Activated T-helper 2 cell treated with anti-CD3 and anti-CD28 coated beads, Interferon-gamma antibody, Interleukin-2, Interleukin-4, amounts not matched to agents 10 μg/mL and 5 μg/mL and 100 μg/mL, durations not matched to agents 14 hours and 24 hours and 36 hours (primary cell): ENCODE measurements at places on chromosomes 6 and 20.

- DNase-seq = no peak
- peaks cover 83% of the 10 kb centered on the region for H3K4me1 ChIP-seq
- H3K36me3 ChIP-seq = no peaks in the 10 kb centered on the region
- H3K27ac ChIP-seq = peak overlapping the region; percentile 15
- peaks cover 23% of the 10 kb centered on the region for H3K27me3 ChIP-seq
Measured at GRCh38 chr6:157758516-157759023, 64.5 kb upstream of the SNX9 start.

- DNase-seq = no peak
- H3K4me3 ChIP-seq = no peak overlapping the region
- no peaks in the 10 kb centered on the region for H3K27me3 ChIP-seq
- peaks cover 16% of the 10 kb centered on the region for H3K4me1 ChIP-seq
Measured at GRCh38 chr6:52566853-52567279, 10.0 kb downstream of the TRAM2 start.

- H3K27me3 ChIP-seq = no peaks in the 10 kb centered on the region
- H3K36me3 ChIP-seq = no peaks in the 10 kb centered on the region
- no peaks in the 10 kb centered on the region for H3K4me1 ChIP-seq
- H3K4me3 ChIP-seq = no peak overlapping the region
- H3K27ac ChIP-seq = no peak overlapping the region
Measured at GRCh38 chr20:19348582-19348981, 136.1 kb downstream of the SLC24A3 start.

GRCh38 chr6:2285510-2285909, 40.1 kb upstream of the GMDS start:
- H3K27ac ChIP-seq = no peak overlapping the region
- H3K4me1 ChIP-seq = no peaks in the 10 kb centered on the region
- H3K4me3 ChIP-seq = no peak overlapping the region
- no peak for DNase-seq
- no peaks in the 10 kb centered on the region for H3K27me3 ChIP-seq
- peaks cover 21% of the 10 kb centered on the region for H3K36me3 ChIP-seq

GRCh38 chr6:137769797-137770362, 97.2 kb upstream of the TNFAIP3 start:
- no peak overlapping the region for H3K4me3 ChIP-seq
- DNase-seq = no peak
- H3K4me1 ChIP-seq = peaks cover 26% of the 10 kb centered on the region
- peaks cover 7% of the 10 kb centered on the region for H3K36me3 ChIP-seq

- DNase-seq = no peak
- no peaks in the 10 kb centered on the region for H3K27me3 ChIP-seq
- peaks cover 37% of the 10 kb centered on the region for H3K4me1 ChIP-seq
- H3K36me3 ChIP-seq = peaks cover 63% of the 10 kb centered on the region
- H3K4me3 ChIP-seq = no peak overlapping the region
Measured at GRCh38 chr6:36539814-36540568, 7.3 kb downstream of the STK38 start.

DNA sequence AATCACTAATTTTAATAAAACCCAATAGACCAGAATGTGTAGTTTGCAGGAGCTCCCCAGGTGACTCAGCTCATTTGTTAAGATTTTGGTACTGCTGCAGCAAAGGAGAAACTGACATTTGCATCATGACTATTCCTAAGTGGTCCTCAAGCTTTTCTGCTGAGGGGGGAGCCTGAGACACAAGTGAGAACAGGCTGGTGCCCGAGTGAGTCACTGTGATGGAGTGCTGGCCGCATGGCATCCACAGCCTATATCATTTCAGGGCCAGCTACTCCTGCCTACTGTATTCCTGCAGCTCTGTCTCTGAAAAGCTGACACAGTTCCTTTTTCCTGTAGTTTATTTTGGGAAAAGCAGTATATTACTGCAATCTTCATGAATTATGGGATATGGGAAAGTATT, 113.7 kb upstream of the ENPP5 start:
- H3K36me3 ChIP-seq = no peaks in the 10 kb centered on the region
- peaks cover 22% of the 10 kb centered on the region for H3K27me3 ChIP-seq
- H3K27ac ChIP-seq = no peak overlapping the region
- peaks cover 5% of the 10 kb centered on the region for H3K4me1 ChIP-seq
- H3K4me3 ChIP-seq = no peak overlapping the region
- no peak for DNase-seq

DNA sequence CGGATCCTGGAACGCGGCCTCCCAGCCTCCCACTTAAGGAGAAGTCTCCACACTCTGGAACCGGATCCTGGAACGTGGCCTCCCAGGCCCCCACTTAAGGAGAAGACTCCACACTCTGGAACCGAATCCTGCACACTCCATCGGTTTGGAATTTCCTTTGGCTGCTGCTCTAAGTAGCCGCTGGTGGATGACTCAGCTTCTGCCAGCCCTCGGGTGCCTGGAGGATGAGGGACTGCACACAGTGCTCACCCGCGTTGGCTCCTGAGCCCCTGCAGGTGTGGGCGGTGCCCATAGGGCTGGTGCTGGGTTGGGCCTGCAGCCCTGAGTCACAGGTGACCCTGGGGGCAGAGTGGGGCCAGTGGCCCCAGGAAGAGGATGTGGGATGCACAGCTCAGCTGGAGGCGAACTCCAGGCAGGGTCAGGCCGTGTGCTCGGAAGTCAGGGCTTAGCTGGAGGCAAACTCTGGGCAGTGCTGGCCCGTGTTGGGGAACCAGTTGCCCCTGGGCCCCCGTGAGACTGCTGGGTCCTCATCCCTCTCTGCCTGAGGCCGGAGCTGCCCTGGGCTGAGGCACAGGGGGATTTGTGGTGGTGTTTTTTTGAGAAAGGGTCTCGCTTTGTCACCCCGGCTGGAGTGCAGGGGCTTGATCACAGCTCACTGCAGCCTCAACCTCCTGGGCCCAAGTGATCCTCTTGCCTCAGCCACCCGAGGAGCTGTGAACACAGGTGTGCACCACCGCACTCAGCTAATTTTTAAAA, 13.9 kb upstream of the TNFRSF6B start:
- DNase-seq = no peak
- peaks cover 4% of the 10 kb centered on the region for H3K36me3 ChIP-seq
- no peak overlapping the region for H3K27ac ChIP-seq
- no peak overlapping the region for H3K4me3 ChIP-seq

DNA sequence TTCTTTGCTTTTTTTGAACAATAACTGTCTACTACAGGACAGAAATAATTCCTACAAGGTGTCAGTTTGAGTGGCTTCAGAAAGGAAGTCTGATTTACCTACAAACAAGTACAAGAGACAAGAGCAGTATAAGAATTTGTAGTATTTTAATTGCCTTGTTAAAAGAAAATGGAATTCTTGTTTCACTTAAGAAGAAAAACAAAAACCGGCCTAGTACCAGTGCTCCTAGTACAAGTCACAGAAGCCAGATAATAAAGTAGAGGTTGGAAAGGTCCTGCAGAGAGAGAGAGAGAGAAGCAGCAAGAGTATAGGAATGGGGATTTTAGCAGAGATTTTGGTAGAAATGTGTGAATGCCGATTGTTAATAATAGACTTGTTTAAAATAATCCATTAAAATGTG, 6.4 kb downstream of the TAB2 start:
- H3K27me3 ChIP-seq = no peaks in the 10 kb centered on the region
- H3K27ac ChIP-seq = peak overlapping the region; percentile 75
- DNase-seq = no peak

GRCh38 chr6:66051812-66052211, 344.8 kb upstream of the EYS start:
- no peak overlapping the region for H3K4me3 ChIP-seq
- DNase-seq = no peak
- no peaks in the 10 kb centered on the region for H3K27me3 ChIP-seq
- no peaks in the 10 kb centered on the region for H3K4me1 ChIP-seq
- H3K36me3 ChIP-seq = no peaks in the 10 kb centered on the region
- no peak overlapping the region for H3K27ac ChIP-seq

DNA sequence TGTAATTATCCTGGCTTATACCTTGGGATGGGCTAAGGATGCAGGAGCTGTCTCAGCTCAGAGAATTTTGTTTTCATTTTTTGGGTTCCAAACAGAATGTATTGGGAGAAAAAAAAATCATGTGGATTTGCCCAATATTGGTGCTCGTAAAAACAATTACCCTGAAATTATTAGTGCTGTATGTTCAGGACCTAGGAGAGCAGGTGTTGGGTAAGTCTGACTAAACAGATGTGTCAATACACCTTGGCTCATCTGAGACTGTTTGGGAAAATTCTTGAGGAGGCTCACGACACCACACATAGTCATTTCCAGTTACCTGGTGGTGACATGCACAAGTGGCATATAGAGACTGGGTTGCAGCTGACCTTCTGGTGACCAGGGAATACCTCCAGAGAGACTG, 802.1 kb upstream of the FLRT3 start:
- DNase-seq = no peak
- no peaks in the 10 kb centered on the region for H3K36me3 ChIP-seq
- no peaks in the 10 kb centered on the region for H3K4me1 ChIP-seq
- no peak overlapping the region for H3K27ac ChIP-seq
- H3K27me3 ChIP-seq = no peaks in the 10 kb centered on the region
- no peak overlapping the region for H3K4me3 ChIP-seq

GRCh38 chr20:41717483-41717882, 99.3 kb upstream of the CHD6 start:
- H3K36me3 ChIP-seq = no peaks in the 10 kb centered on the region
- no peak overlapping the region for H3K27ac ChIP-seq
- H3K27me3 ChIP-seq = no peaks in the 10 kb centered on the region

DNA sequence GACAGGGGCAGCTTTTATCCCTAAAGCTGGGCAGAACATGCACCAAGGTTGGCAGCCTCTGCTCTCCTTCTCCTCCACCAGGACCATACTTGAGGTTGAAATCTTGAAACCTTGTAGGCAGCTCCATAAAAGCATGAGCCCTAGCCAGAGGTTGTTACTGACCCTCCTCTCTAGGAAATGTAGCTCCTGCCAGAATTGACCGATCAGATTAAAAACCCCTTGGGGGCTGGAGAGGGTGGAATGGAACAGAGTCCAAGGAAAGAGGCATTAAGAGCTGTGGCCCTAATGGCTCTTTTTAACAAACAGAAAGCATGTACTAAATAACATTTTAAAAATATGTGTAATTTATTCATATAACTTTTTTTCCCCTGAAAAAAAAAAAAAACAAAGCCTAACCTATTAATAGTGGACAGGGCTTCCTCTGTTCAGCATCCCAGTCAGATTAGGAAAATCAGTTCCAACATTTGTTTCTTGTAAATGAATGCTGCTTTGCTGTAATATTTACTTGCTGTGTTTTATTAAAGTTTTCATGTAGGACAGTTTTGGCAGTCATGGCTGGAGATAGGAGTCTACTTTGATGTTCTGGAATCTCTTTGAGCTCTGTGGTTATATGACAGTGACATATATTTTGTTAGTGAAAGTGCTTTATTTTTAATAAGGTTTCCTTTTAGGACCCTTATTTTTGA, 41.3 kb downstream of the MTHFD1L start:
- no peaks in the 10 kb centered on the region for H3K27me3 ChIP-seq
- H3K4me1 ChIP-seq = no peaks in the 10 kb centered on the region
- DNase-seq = no peak
- H3K36me3 ChIP-seq = peaks cover 54% of the 10 kb centered on the region
- no peak overlapping the region for H3K27ac ChIP-seq

GRCh38 chr20:54665812-54666211, 190.4 kb downstream of the DOK5 start:
- DNase-seq = no peak
- no peak overlapping the region for H3K27ac ChIP-seq
- no peak overlapping the region for H3K4me3 ChIP-seq

- peaks cover 72% of the 10 kb centered on the region for H3K36me3 ChIP-seq
- H3K4me3 ChIP-seq = no peak overlapping the region
- DNase-seq = no peak
- no peak overlapping the region for H3K27ac ChIP-seq
Measured at GRCh38 chr6:44423306-44423705, 35.8 kb downstream of the CDC5L start.

GRCh38 chr6:169854083-169854725, 102.8 kb downstream of the ERMARD start:
- H3K27ac ChIP-seq = no peak overlapping the region
- H3K36me3 ChIP-seq = no peaks in the 10 kb centered on the region
- DNase-seq = no peak
- no peak overlapping the region for H3K4me3 ChIP-seq
- no peaks in the 10 kb centered on the region for H3K27me3 ChIP-seq
- no peaks in the 10 kb centered on the region for H3K4me1 ChIP-seq

- peaks cover 10% of the 10 kb centered on the region for H3K4me1 ChIP-seq
- H3K27me3 ChIP-seq = peaks cover 61% of the 10 kb centered on the region
- H3K36me3 ChIP-seq = no peaks in the 10 kb centered on the region
- no peak overlapping the region for H3K4me3 ChIP-seq
Measured at GRCh38 chr6:32085759-32086459, 23.2 kb downstream of the TNXB start.

DNA sequence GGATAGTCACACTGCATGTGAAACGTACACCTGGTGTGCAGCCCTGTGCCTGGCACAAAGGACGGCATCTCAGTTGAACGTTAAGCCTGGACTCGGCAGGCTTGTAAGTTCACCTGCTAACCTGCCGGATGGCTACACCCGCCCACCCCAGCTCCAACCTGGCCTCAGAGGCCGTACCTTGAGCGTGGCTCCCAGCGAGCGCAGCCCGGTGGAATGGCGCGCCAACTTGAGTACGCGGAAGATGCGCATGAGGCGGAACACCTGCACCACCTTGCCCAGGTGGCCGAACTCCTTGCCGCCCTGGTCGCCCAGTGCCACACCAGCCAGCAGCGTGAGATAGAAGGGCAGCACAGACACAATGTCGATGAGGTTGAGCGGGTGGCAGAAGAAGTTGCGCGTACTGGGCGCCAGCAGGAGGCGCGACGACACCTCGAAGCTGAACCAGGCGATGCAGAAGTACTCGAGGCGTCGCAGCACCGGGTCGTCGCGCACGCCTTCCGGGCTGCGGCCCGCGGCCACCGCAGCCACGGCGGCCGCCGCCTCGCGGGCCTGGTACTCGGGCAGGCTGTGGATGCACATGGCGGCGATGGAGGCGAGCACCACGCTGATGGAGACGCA, 3.3 kb downstream of the KCNS1 start:
- peak overlapping the region; percentile 54 for H3K4me3 ChIP-seq
- no peaks in the 10 kb centered on the region for H3K36me3 ChIP-seq
- peaks cover 44% of the 10 kb centered on the region for H3K27me3 ChIP-seq
- peaks cover 6% of the 10 kb centered on the region for H3K4me1 ChIP-seq

GRCh38 chr6:41984623-41985022, 43.0 kb upstream of the CCND3 start:
- no peaks in the 10 kb centered on the region for H3K27me3 ChIP-seq
- H3K36me3 ChIP-seq = peaks cover 7% of the 10 kb centered on the region
- H3K27ac ChIP-seq = no peak overlapping the region
- H3K4me1 ChIP-seq = peaks cover 11% of the 10 kb centered on the region
- no peak for DNase-seq
- no peak overlapping the region for H3K4me3 ChIP-seq

GRCh38 chr6:17032590-17032987, 69.3 kb upstream of the STMND1 start:
- H3K27me3 ChIP-seq = peaks cover 7% of the 10 kb centered on the region
- DNase-seq = no peak
- H3K27ac ChIP-seq = no peak overlapping the region
- H3K36me3 ChIP-seq = no peaks in the 10 kb centered on the region
- no peak overlapping the region for H3K4me3 ChIP-seq

DNA sequence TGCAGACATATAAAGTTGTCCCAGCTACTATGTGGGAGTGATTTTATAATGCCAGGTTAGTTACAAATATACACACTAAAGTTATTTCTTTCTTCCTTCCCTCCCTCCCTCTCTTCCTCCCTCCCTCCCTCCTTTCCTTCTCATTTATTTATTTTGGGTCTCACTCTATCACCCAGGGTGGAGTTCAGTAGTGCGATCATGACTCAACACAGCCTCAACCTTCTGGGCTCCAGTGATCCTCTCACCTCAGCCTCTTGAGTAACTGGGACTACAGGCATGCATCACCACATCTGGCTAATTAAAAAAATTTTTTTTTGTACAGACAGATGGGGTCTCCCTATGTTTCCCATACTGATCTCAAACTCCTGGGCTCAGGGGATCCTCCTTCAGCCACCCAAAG, 59.2 kb downstream of the PHF20 start:
- H3K36me3 ChIP-seq = peaks cover 34% of the 10 kb centered on the region
